ENCODE measurements at places on chromosomes 7 and 10. TPM values are rescaled to one million over a fixed set of nuclear protein-coding genes. Genes with fewer than 3 reads are reported as not detected.
A peak's percentile ranks its signal among the peaks of the same experiment; 100 is the strongest.

The RPEL1 gene
- total RNA-seq = not detected

The NRCAM gene
- 3.6 TPM for total RNA-seq

The RELN gene
- total RNA-seq = 1.2 TPM

GRCh38 chr7:78493401-78493800, 694.8 kb downstream of the PHTF2 start:
- DNase-seq = no peak

DNA sequence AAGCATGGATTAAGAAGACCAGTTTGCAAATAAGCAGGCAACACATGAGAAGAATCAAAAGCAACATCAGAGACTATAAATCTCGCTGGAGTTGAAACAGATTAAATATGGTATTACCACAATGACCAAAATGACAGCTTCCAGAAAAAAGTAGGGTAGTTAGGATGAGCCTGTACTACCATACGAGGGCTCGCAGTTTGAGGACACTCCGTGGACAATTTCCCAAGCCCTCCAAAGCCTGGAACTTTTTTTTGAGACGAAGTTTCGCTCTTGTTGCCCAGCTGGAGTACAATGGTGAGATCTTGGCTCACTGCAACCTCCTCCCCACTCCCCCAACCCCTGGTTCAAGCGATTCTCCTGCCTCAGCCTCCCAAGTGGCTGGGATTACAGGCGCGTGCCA, 1.0 kb downstream of the LRRC17 start:
- DNase-seq = no peak

DNA sequence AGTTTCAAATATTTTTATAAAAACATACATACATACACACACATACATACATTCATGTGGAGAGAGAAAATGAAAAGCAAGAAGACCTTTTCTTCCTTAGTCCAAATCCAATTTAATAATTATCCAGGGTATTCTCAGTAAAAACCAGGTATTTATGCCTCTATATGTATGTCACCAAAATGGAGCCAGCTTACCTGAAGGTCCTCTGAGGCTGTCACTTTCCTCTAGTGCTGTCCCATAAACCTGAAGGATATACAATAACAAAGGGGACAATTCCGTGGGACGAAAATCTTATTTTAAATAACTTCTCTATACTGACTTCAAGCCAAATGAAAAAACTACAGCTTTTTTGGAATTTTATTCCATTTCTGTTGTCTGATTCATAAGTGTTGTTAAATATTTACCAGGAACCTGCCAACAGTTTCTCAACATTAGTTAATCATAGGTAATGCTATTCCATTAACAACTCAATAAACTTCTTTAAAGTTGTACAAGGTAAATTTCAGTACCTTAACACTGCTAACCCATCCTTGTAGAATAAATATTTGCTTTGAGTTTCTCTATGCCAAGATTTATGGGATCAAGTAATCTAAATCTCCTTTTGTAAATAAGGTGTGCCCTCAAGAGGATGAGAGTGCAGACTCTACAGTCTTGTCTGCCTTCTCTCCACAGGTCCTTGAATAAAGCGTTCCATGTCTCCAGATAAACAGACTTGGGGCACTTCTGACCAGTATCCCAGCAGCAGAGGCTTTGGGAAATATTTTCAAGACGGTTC, 260.3 kb downstream of the AHR start:
- DNase-seq = no peak

GRCh38 chr7:157977717-157978496, 609.7 kb downstream of the PTPRN2 start:
- DNase-seq = peak; percentile 5

DNA sequence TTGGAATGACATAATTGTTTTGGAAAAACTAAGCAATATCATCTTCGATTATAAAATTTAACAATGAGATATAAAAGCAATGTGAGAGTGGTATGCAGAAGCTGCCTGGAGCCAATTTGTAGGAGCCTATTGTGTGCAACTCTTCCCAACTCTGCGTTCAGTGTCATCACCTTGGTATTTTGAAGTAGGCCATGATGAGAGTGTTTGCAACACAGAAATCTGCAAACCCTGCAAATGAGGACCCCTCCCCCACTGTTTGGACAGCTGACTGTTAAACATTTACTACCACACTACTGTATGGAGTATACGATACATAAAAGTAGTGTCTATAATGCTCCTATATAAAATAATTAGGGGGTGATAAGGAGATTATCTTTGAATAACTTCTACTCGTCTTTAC, 531.3 kb downstream of the ATRNL1 start:
- DNase-seq = no peak

DNA sequence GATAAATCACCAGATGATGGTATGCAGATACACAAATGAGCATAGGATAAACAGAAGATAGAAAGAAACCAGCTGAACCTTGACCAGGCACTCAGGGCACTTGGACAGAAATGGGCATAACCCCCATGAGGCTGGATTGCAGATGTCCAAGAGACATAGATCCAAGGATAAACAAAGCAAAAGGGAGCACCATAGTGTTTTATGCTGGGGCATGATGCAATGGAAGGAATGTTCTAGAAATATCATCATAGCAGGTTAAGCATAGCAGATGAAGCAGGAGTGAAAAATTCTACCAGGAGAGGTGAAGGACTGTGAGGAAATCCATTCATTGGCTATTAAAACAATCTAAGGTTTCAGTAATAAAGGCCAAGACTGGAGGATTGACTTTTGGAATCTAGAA, 70.5 kb upstream of the TES start:
- DNase-seq = no peak

- DNase-seq = no peak
These were observed 94.6 kb upstream of the LRRC4 start for GRCh38 chr7:128125816-128126215.

- no peak for DNase-seq
These were observed 29.7 kb upstream of the OCM start for GRCh38 chr7:5850944-5851343.

- DNase-seq = no peak
These were observed 41.8 kb downstream of the CD36 start for GRCh38 chr7:80679921-80680907.

DNA sequence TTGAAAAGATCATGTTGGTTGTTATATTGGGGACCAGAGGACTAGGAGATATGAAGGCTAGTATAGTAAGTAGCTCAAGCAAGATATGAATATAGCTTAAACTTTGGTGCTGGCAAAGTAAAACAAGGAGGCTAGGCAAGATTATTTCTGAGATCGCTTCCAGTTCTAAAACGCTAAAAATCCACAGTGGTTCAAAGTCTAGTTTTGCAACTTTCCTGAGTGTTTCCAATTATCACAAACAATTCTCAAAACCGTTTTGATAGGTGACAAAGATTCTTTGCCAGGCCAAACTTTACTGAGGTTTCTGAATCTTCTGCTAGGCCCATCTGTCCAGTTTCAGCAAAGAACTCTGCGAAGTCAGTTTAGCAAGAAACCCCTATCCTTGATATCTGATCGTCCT, 35.3 kb downstream of the PDZD8 start:
- no peak for DNase-seq
